Foreskin fibroblast (primary cell): ENCODE measurements at places on chromosomes 5 and 9.

DNA sequence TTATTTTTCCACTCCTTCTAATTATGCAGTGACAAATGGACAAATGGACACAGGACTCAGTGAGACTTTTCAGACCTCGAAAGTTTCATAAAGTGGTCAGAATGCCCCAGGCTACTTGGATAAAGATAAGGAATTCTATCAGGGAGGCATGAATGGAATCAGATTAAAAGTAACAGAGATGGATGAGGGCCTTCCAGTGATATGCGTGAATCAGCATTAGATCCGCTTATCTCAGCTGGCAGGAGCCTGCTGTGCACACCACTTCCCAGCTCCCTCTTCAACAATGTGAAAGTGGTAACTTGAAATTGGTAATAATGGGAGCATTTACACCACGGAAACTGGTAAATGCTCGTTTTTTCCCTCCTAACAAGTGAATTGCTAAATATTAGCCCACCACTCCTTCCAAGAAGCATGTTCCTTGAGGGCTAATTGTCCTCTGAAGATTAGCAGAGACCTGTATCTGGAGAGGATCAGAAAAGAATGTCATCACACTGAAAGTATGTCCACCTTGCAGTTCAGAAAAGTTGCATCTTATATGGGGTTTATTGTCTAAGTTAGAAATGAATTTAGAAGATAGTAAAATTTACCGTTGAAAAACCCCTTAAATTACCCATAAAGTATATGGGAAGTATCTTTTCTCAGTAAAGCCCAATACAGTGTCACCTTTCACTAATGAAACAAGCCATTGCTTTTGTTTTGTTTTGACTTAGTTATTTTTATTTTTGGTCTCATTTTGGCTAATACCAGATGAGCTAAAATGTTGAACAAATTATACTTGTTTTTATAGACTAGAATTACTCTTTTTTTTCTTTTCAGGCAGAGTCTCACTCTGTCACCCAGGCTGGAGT lies 125.3 kb downstream of the DPYSL3 start:
- no peak for DNase-seq

GRCh38 chr9:37005517-37006140 lies 28.4 kb downstream of the PAX5 start:
- no peak for DNase-seq

- DNase-seq, result no peak
These were observed 30.4 kb downstream of the GLT6D1 start for GRCh38 chr9:135608999-135609317.

DNA sequence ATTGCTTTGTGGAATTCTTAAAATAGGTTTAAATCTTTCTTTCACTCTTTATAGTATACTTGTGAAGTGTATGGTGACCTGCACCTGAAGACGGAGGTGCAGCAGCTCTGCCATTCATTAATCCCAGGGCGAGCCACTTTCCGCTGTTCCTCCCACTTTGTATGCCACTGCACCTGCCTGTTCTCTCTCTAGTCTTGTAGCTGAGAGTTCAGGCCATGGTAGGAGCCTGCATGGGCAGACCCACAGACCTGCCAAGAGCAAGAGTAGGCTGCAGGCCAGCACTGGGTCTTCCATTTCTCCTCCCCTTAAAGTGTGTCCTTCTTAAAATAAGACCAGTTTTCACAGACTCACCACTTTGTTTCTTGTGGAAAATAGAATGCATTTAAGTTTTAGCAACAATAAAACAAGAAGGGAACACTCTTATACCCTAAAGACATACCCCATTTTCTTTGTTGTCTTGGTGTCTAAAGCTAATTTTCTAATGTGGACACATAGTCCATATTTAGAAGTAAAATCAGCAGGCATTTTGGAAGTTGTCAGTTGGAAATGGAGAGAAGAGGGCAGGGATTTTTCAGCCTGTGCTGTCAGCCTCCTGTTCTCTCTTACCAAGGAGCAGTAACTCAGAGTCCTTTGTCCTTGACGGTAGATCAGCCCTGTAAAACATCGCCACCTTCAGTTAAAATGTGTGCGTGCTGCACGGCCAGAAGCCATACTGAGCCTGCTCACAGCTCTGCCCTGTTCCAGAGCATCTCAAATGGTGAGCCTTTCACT lies 103.2 kb downstream of the SNCAIP start:
- DNase-seq, result peak; percentile 54

GRCh38 chr5:171599411-171599810 lies 180.0 kb downstream of the FGF18 start:
- no peak for DNase-seq

- DNase-seq, result peak; percentile 44
These were observed 40.3 kb upstream of the CDKN2B start for GRCh38 chr9:22049411-22049810.

DNA sequence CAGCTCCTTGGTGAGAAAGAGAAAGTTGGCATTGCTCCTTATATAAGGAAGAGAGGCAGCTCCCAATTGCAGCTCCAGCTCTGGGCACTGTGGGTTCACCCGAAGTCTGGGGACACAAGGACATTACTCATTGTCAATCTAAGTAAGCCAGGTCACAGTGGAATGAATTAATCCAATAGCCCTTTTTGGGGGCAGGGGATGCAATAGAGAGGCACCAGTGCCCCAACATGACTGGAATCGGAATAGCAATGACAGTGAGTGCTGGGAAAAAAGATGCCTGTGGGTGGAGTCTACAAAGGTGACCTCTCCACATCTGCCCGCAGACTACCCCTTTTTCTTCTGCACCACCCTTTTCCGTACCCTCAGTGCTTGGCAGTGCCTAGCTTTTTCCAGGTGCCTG lies 11.1 kb upstream of the NEUROG1 start:
- no peak for DNase-seq

DNA sequence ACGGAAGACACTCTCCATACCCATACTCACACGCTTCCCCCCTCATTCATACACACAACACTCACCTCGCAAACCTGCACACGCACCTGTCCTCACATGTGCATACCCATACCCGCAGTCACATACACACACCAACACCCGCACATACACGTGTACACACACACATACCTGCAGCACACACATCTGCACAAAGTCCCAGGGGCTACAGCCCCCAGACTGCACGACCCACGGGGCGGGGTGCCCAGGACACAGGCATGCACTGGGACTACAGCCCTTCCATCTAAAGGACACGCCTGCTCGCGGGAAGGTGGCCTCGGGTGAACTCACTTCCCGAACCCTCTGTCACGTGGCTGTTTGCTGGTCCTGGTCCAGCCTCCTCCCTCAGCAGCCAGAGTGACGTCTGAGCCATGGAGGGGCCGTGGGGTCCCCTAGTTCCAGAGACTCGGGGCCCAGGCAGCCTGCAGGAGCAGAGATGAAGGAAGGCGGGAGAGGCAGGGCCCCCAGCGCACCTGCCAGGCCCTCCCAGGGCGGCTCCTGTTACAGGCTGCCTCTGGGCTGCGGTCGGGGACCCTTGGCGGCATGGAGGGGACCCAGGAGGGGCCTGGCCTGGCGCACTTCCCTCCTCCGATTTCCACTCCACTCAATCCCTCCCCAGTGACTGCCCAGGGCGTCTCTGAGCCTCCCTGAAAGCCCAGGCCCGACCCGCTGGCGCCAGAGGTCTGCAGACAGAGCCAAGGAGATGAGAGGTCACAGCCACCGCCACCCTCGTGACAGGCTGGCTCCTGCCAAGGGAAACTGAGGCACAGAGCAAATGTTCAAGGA lies 8.1 kb downstream of the SLC12A7 start:
- DNase-seq, result peak; percentile 40

- DNase-seq, result peak; percentile 29
These were observed 774.5 kb upstream of the RGMB start for GRCh38 chr5:97998941-97999340.

- peak; percentile 55 for DNase-seq
These were observed 19.3 kb upstream of the GRAMD2B start for GRCh38 chr5:126403876-126404275.

DNA sequence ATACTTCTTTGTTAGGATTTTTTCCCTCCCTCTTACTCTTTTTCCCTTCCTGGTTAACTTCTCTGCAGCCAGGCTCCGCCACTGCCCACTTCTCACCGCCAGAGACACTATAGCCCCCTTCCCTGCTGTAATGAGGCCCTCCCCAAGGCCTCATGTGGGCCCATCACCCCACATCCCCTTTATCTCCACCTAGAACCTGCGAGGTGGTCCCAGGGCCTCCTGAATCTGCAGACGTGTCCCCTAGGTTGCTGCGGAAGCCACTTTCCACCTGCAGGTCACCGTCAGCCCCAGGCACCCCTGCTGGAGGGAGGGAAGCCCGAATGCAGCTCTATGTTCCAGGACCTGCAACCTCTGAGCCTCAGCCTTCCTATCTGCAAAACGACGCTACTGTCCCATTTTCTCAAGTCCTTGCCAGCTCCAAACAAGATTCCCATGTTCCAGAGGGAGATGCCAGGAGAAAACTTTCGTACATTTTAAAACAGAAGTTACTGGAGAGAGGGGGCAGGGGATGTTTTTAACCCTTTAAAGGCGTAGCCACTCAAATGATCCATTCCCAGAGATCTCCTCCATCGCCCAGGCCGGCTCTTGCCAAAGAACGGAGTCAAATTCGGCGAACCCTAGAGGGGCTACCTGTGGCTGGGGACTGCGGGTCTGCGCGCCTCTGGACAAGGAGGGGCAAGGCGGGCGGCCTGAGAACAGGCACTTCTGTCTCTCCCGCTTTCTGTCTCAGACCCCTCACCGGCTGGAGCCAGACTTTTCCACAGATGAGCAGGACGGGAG lies 929 bp downstream of the SH3PXD2B start:
- DNase-seq, result peak; percentile 59

DNA sequence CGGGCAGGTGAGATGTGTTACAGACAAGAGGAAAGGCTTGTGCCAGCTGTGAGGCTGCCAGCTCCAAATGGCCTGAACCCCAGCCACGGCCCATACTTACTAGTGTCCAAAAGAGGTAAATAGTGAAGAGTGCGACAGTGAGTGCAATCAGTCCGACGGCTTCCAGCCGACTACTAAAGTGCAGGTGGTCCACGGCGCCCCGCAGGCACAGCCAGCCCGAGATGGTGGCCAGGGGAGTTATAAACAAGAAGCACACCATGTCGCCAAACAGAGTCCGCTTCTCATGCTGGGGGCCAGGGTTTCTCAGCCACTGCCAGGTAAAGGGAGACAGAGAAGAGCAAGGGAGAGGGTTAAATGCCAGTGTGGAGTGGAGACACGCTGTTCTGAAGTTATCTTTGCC lies 101.1 kb downstream of the LMNB1 start:
- no peak for DNase-seq

- DNase-seq, result no peak
These were observed at the start of gene ZNF462 for GRCh38 chr9:106862821-106863720. Gene ZNF462 (plus strand): TSS chr9:106863166. CDS start chr9:106923384, 60,218 bp downstream.

GRCh38 chr9:89606624-89607311 lies 2.0 kb downstream of the GADD45G start:
- DNase-seq, result peak; percentile 12

DNA sequence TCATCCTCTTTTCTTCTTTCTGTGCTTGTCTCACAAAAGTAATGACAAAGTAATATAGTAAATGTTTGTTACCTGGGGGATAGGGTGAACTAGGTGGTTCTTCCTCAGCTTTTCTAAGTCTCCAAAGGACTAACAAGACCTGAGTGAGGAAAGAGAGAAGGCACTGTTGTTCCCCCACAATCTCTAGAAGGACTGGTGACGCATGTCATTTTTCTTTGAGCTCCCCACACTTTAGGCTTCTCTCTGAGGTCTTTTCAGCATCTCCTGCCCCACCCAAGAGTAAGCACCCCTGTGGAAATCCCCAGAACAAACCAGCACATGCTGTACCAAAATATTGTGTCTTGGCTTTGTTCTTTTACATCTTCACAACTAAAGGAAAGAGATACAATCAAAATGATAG lies 2.4 kb upstream of the IL7R start:
- DNase-seq, result no peak

DNA sequence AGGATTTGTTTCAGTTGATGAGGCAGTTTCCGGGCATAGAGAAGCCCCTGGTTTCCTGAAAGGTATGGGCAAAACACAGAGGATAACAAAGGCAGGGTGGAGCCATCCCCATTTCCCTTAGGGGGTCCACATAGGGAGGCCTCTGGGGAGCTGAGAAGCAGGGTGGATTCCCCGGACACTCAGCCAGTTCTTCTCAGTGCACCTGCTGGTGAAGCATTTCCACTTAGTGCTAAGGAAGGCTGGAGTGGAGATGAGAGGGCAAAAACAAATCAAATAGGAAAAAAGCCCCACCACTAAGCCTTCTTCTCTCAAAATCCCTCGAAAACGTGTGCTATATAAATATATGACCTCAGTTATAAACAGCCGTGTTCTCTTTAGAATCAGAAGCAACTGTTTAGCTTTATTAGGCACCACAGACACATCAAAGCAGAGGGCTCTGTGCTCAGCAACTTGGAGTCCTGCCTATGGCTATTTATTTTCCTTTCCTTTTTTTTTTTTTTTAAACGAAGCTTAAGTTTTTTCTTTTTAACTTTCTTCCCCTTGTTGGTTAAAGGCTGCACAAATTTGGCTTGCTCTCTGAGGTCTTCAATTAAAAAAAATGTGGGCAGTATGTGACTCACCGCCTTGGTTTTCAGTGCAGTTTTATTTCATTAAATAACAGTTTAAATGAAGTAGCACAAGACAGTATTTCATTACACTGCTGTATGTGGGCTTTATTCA lies 67.7 kb downstream of the PRDM6 start:
- peak; percentile 64 for DNase-seq

- peak; percentile 84 for DNase-seq
These were observed 702 bp downstream of the CDC20B start for GRCh38 chr5:55172051-55172899.

- peak; percentile 27 for DNase-seq
These were observed 241.8 kb upstream of the KLF9 start for GRCh38 chr9:70656281-70656680.

GRCh38 chr5:139379626-139380449 lies 3.3 kb downstream of the SLC23A1 start:
- DNase-seq, result no peak

DNA sequence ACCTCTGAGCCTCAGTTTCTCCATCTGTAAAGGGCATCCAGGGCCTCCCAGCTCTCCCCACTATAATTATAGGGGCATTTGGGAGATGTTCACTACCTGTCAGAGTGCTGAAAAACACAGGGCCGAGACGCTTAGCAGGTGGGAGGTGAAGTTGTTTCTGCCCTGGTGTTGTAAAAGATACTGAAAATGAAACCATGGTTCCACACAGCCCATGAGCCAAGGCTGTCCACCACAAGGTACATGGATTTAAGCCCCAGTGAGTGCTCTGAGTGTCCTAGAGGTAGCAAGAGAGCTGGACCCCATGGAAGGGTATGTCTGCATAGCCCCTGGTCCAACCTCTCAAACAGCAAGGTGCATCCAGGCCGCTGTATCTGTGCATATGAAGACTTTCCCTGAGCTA lies 137.5 kb downstream of the C5orf15 start:
- no peak for DNase-seq

- peak; percentile 17 for DNase-seq
These were observed 57.3 kb upstream of the C6 start for GRCh38 chr5:41270423-41271251.

GRCh38 chr5:54803471-54804011 lies 181.9 kb downstream of the ESM1 start:
- DNase-seq, result peak; percentile 44

DNA sequence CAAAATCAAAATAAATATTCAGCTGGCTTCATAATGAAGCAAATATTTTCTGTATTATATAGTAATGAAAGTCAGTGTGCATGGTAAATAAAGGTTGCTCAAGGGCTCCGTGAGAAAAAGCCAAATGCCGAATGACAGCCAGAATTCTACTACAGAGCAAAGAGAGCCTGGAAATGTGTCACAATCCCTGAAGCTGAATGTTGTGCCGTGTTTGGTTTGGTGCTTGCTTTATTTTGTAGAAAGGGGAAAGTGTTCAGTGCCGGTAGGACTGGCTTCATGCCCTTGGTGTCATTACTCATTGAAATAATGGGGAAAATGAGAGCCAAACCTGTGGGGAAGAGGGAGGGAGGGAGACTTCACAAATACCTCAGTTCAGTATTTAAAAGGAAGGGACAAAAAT lies 26.8 kb upstream of the ADAMTSL1 start:
- DNase-seq, result peak; percentile 35
